Kidney glomerular epithelial cell (primary cell): ENCODE measurements at places on chromosomes 7 and 10.

- DNase-seq: peak; percentile 13
Measured at GRCh38 chr10:99370993-99371392, 41.8 kb downstream of the CNNM1 start.

DNA sequence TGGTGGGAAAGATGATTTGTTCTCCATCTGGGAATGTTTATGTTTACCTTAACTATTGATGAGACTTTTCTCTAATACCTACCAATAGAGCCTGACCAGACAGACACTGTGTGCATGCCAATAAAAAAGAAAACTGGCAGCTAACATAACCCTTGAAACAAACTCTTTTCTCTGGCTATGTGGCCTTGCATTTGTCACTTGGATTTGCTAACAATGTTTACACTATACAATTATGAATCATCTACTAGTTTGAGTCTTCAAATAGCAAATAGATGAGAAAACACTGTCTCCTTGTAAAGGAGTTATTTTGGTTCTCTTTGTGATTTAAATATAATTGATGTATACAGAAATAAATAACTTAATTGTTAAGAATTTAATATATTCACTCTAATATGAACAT lies 273.1 kb downstream of the SEMA3D start:
- DNase-seq: no peak

GRCh38 chr10:47260505-47261111 lies 39.4 kb upstream of the GDF10 start:
- no peak for DNase-seq

- peak; percentile 18 for DNase-seq
Measured at GRCh38 chr7:517774-518629, 1.6 kb downstream of the PDGFA start.

- no peak for DNase-seq
Measured at GRCh38 chr7:108171164-108171563, 41.0 kb upstream of the LAMB4 start.

GRCh38 chr10:63464402-63465292 lies 1.1 kb downstream of the JMJD1C start:
- peak; percentile 49 for DNase-seq

- DNase-seq: no peak
Measured at GRCh38 chr7:44067064-44067951, 1.9 kb upstream of the PGAM2 start.

GRCh38 chr10:30997536-30998235 lies 34.0 kb downstream of the ZNF438 start:
- no peak for DNase-seq

DNA sequence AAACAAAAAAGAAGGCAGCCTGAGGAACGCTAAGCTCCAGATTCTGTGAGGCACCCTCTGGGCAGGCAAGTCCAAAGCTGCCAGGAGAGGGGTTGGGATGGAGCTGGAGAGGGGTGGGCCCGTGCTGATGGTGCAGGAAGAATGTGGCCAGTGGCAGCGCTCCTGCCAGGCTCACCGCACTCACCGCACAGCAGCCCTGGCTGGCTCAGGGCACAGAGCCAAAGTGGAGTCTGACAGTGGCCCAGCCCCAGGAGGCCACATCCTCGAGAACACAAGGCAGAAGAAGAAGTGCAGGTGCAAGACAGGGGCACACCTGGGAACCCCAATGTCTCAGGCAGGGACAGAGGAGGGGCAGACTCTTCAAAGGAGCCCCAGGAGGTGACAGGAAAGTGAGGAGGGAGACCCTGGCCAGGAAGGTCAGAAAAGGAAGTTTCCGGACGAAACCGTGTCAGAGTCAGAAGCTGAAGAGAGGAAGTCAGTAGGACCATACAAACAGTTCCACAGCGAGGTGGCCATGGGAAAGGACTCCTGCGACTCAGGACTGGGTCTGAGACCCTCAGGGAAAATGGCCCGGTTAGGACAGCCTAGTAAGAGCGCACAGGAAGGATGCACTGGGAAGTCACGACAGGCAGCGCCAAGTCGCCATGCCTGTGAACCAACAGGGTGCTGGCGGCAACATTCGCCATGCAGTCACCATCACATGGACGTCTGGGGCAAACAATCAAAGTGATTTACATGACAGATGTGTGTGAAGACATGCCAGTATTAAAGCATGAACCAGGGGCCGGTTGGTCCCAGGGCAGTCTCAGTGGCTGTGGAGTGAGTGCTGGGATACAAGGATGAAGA lies 54.4 kb downstream of the COBL start:
- DNase-seq: no peak

DNA sequence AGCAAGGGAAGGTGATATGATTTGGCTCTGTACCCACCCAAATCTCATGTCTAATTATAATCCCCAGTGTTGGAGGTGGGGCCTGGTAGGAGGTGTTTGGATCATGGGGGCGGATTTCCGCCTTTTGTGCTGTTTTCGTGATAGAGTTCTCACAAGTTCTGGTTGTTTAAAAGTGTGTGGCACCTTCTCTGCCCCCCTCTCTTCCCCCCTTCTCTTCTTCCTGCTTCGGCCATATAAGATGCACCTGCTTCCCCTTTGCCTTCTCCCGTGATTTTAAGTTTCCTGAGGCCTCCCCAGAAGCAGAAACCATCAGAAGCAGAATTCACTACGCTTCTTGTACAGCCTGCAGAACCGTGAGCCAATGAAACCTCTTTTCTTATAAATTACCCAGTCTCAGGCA lies 21.1 kb downstream of the BTRC start:
- no peak for DNase-seq

DNA sequence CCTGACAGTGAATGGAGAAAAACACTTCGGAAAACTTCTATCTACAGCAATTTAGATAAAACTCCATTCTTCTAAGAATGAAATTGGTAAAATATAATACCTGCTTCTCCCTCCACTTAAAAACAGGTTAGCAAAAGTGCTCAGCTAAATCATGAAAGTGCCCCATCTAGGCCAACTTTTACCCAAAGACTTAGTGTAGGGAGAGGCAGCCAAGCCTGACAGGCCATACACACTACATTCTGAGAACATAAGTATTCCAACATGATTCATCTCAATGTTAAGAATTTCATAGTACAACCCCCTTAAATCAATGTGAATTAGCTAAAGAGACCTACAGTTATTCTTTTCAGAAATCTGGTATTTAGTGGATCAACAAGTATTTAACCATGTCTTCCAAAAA lies 7.2 kb downstream of the FAM3C start:
- DNase-seq: no peak

DNA sequence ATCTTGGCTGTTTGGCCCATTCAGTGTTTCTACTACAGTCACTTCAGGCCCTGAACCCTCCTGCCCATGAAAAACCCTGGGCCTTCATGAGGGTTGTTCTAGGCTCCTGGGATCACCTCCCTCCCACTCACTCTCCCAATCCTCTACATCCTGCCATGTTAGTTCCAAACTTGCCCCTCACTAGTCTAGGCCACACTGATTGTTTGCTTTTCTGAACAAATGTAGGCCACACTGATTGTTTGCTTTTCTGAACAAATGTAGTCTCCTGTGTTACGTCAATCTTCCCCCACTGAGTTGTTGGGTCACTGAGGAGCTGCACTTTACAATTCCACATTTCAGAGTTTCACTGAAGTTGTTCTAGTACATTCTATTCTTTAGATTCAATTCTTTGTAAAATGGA lies 5.3 kb upstream of the ALDH18A1 start:
- DNase-seq: no peak

GRCh38 chr10:609868-610545 lies 79.5 kb downstream of the DIP2C start:
- no peak for DNase-seq
